Astrocyte (in vitro differentiated cells and primary cell): ENCODE measurements at places on chromosomes 5 and 9.

DNA sequence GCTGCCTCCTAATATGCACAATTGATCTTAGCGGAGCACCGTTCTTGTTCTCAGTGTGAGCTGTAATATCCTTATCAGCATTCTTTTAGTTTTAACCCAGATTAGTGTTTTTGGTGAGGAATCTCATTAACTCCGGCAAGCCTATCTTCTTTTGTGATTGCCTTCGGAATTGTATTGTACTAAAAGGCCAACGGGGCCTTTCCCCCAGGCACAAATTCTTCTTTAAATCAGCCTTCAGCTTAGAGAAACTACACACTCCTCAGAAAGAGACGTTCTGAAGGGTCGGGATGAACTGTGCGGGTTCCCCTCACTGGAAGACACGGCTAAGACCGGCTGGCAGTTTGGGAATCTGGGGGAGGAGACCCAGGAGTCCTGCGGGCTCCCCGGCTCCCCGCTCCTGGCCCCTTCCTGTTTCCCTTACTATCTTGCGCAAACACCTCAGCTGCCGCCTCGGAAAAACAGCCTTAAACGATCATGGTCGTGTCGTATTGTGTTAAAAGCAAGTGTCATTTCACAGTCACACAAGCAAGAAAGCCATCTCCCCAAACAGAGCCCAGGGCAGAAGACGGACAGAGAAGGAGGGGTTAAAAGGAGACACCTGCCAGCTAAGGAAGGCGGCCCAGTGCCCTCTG is 353.1 kb upstream of the IRX2 start:
- no peak for DNase-seq

GRCh38 chr5:108900668-108901067 is 153.0 kb downstream of the FER start:
- peak; percentile 31 for DNase-seq

GRCh38 chr5:178273665-178274541 is 41.3 kb upstream of the PHYKPL start:
- no peak for DNase-seq

DNA sequence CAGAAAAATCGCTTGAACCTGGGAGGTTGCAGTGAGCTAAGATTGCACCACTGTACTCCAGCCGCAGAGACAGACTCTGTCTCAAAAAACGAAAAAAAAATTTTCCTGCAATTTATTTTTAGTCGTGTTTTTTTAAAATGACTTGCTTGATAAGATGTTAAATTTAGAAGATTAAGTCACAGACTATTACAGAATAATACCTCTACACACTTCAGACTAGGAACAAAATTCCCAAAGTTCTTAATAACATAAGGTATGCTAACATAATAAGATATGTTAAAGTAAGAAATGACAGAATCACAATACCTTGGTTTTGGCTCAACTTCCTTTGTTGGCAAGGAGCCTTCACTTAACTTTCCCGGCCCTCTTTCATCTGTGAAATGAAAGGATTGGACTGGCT is 59.5 kb upstream of the NPR3 start:
- DNase-seq, result no peak

GRCh38 chr5:24747327-24747726 is 102.5 kb upstream of the CDH10 start:
- no peak for DNase-seq

DNA sequence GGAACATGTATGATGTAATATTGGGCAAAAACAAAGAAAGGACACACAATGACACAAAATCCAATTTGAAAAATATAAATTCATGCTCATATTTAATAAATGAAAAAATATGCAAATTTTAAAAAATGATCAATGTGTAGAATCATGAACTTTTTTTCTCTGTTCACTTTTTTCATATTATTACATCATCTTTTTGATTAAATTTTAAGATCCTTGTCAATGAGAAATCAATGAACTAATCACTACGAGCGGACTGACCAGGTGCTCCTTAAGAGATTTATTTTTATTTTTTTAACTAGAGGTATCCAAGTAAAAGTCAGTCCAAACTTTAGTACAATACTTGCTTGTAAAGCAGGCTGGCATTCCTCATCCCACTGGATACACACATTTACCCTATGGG is 174.1 kb downstream of the CDK5RAP2 start:
- no peak for DNase-seq
